H7 (cell line): ENCODE measurements at places on chromosomes 6 and 20. TPM values are rescaled to one million over a fixed set of nuclear protein-coding genes. Genes with fewer than 3 reads are reported as not detected.

GRCh38 chr20:36544134-36545018, 3.1 kb downstream of the MYL9 start:
- DNase-seq = peak; percentile 38

DNA sequence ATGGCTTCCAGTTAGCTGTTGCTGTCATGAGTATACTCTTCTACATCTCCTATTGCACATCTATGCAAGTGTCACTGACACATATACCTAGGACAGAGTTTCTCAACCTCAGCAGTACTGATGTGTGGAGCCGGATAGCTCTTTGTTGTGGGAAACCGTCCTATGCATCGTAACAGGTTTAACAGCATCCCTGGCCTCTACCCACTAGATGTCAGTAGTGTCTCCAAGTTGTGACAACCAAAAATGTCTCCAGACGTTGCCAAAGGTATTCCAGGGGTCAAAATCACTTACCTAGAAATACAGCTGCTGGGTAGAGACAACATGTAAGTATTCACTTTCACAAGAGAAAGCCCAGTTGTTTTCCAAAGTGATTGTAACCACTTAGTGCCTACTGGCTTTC, 637.6 kb downstream of the RNF144B start:
- DNase-seq = peak; percentile 2

- no peak for DNase-seq
Observed at GRCh38 chr6:54913211-54913610, 66.6 kb downstream of the FAM83B start.

The PLCB4 gene
- 3.4 and 4.7 TPM in 2 replicates for total RNA-seq

- no peak for DNase-seq
Observed at GRCh38 chr6:164795056-164795815, 514.2 kb downstream of the C6orf118 start.

DNA sequence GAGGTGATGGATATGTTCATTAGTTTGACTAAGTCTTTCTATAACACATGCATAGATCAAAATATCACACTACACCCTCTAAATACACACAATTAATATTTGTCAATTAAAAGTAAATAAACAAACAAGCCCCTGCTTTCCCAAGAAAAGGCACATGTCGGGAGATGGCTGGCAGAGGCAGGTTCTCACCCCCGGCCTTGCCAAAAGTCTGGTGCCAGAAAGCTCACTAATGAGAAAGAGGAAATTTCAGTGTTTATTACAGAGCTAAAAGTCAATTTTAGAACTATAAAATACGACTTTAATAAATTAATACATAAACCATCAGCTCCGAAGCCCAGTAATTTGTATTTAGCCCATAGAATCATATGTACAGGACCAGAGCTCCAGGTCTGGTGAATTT, 404.7 kb downstream of the PTPRT start:
- no peak for DNase-seq

DNA sequence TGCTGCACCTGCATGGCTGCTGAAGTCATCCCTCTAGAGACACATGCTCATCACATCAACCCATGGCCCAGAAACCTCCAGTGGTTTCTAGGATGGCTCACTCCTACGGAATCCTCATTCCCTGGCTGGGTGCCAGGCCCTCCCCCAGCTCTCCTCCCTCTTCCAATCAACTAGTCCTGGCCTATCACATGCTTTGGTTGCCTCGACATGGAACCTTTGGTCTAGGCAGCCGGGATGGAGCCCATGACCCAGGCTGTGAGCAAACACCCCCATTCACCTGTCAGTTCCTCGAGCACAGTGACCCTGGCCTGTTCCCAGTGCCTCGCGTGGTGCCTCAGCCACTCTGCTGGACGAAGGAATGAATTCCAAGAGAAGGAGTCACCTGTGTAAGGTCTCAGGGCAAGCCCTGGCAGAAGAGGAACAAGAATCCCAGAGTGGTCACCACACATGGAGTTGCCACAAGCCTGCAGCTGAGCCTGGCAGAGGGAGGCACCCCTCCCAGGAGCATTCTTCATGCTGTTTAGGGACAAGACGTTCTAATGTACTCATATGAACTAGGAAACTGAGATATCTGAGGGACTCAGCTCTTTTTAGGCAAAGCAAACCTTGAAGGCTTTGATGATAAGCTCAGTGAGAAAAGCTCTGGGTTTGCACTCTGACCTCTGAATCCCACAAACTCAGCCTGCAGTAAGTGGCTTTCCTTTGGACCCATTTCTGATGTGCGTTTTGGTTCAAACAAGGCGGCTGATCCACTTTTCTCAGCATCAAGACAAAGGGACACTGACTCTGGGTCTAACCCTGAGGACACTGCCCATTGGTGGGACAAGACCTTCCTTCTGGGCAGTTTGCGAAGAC, 40.2 kb downstream of the PPP1R3G start:
- DNase-seq = no peak

DNA sequence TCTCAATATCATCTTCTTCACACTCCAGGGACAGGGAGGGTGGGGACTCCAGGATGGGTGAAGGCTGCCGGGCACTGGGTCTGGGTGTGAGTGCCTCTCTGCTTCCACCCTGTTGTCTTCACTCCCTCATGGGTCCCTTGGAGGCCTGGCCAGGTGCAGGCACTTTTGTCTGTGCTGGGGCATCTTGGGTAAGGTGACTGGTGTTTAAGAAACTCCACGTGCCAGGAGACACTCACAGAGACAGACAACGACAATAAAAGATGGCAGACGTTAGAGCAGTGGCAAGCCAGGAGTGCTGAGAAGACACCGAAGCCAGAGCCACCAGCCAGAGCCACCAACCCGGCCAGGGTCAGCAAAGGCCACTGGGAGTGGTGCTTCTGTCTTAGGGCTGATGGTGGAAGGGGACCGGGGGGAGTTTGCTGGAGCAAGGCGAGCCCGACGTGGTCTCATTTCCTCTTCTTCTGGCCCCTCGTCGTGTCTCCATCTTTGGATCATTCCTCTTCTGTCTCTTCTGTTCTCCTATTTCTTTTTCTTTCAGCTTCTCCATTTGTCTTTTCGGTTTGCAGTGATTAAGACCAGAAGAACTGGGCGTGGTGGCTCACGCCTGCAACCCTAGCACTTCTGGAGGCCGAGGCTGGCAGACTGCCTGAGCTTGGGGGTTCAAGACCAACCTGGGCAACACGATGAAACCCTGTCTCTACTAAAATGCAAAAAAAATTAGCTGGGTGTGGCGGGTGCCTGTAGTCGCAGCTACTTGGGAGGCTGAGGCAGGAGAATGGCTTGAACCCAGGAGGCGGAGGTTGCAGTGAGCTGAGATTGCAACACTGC, 90.8 kb downstream of the RAMACL start:
- DNase-seq = no peak

GRCh38 chr20:51189814-51190782, 167.2 kb upstream of the KCNG1 start:
- no peak for DNase-seq

The SOX18 gene
- total RNA-seq = 0.52 and 1.2 TPM in 2 replicates

DNA sequence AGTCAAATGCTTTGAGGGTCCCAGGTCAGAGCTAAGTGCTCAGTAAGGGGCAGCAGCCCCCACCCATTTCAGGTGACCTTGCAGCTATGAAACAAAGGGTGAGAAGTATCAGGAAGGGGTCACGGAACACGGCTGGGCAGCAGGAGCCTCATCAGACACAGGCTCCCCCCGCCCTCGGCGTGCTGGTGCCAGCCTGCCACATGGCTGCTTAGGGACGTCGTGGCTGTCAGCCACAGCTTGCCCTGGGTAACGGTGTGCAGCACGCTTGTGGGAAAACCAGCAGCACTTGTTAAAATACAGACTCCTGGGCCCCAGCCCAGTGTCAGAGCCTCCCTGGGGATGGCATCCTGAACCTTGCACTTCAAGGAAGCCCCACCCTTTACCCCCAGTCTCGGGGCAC, 39.3 kb downstream of the SSR1 start:
- peak; percentile 10 for DNase-seq

DNA sequence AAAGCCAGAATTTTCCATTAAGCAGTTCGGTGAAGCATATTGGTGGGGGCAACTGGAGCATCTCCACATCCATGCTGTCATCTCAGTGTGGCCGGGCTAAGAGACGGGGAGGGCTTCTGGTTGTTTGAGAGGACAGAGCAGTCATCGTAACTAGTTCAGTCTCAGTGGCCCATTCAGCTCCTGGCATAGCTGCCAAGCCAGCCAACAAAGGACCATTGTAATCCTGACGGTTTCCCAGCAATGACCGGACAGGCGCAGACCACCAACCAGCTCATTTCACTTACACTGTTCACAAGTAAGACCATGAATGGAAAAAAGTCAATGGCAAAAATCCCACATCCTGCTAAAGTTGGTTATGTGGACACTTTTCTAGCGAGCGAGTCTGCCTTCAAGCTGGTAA, 14.9 kb upstream of the HDDC2 start:
- no peak for DNase-seq

- DNase-seq = no peak
Observed at GRCh38 chr6:161396539-161396938, 122.7 kb upstream of the AGPAT4 start.

GRCh38 chr6:126614642-126615504, 275.0 kb downstream of the CENPW start:
- DNase-seq = peak; percentile 1

The GABRR1 gene
- 0.07 and 0.10 TPM in 2 replicates for total RNA-seq

DNA sequence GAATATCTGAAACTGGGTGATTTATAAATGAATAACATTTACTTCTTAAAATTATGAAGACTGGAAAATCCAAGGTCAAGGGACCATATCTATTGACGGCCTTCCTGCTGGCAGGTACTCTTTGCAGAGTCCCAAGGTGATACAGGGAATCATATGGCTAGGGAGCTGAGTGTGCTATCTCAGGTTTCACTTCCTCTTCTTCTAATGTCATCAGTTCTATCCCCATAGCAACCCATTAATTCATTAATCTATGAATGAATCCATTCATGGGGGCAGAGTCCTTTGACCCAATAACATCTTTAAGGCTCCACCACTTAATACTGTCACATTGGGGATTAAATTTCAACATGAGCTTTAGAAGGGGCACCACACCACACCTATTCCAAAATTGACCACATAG, 772.0 kb downstream of the HACE1 start:
- no peak for DNase-seq

DNA sequence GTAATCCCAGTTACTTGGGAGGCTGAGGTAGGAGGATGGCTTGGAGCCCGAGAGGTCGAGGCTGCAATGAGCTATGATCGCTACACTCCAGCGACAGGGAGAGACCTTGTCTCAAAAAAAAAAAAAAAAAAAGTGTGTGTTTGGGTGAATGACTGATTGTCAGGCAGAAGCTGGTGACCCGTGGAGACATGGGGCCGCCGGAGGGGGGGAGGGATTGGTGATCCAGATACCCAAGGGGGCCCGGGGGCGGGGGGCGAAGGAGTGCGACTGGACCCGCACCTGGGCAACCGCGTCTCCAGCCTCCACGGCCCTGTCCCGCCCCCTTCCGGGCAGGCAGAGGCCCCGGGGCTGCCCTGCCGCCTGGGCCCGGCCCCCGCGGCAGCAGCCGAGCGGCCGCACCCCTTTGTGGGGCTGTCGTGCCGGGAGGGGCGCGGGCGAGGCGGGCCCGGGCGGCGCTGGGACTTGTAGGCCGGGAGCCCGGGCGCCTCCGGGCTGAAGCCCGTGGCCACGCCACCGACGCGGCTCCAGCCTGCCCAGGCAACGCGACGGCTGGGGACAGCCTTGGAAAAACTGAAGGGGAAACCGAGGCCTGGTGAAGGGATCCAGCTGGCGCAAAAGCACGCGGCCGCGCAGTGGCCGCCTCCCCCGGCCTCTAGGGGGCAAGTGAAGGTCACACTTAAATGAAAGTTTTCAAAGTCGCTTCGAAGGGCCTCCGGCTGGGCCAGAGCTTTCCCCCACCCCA, 2.1 kb upstream of the RBM38 start:
- peak; percentile 95 for DNase-seq

DNA sequence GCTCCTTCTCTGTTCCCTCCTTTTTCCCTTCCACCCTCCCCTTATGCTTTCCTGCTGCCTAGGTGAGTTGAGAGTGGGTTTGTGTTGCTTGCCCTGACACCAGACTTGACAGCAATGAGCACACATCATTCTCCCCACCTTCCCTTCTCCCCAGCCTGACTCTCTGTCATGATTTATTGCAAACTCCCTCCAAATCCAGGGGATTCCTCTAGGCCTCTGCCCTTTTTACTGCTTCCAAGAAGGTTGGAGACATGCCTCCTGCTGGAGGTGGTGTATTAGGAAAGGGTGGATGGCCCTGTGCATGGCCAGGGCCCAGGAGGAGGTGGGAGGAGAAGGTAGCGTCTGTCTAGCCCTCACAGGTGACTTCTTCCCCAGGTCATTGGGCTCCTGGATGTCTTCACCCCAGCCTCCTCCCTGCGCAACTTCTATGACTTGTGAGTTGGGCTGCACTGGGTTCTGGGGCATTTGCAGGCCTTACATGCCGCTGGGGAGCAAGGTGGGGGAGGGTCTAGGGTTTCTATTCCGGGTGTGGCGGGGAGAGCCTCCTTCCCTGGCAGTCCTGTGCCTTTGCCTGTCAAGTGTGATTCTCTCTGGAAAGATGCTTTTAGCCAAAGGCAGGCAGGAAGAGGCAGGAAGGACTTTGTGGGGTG, 2.1 kb downstream of the MAPK13 start:
- peak; percentile 37 for DNase-seq

GRCh38 chr6:118578617-118579016, 30.5 kb downstream of the PLN start:
- no peak for DNase-seq

- no peak for DNase-seq
Observed at GRCh38 chr6:85961746-85962145, 319.1 kb upstream of the SYNCRIP start.

DNA sequence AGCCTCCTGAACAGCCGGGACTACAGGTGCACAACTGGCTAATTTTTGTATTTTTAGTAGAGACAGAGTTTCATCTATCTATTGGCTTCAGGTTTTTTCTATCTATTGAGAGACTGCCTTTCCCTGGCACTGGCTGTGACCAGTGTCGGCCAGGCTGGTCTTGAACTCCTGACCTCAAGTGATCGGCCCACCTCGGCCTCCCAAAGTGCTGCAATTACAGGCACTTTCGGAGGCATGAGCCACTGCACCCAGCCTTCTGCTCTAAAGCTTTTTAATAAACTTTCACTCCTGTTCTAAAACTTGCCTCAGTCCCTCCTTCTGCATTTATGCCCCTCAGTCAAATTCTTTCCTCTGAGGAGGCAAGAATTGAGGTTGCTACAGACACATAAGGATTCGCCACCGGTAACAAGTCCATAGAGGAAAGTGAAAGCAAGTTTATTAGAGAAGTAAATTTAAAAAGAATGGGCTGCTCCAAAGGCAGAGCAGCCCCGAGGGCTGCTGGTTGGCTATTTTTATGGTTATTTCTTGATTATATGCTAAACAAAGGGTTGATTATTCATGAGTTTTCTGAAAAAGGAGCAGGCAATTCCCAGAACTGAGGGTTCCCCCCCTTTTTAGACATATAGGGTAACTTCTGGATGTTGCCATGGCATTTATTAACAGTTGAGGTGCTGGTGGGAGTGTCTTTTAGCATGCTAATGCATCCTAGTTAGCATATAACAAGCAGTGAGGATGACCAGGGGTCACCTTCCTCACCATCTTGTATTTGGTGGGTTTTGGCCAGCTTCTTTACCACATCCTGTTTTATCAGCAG, 44.8 kb upstream of the RNGTT start:
- no peak for DNase-seq

- no peak for DNase-seq
Observed at GRCh38 chr20:36526521-36527011, 14.8 kb upstream of the MYL9 start.

- no peak for DNase-seq
Observed at GRCh38 chr6:69704916-69705315, 91.9 kb downstream of the LMBRD1 start.

GRCh38 chr20:45781391-45781931, 10.2 kb downstream of the WFDC3 start:
- no peak for DNase-seq

The COL19A1 gene
- not detected in 2 replicates for total RNA-seq

The MLN gene
- total RNA-seq = not detected in 2 replicates

The JPH2 gene
- 0.67 and 0.69 TPM in 2 replicates for total RNA-seq
